ENCODE measurements at places on chromosomes 3 and 15. TPM values are rescaled to one million over a fixed set of nuclear protein-coding genes. Genes with fewer than 3 reads are reported as not detected.

DNA sequence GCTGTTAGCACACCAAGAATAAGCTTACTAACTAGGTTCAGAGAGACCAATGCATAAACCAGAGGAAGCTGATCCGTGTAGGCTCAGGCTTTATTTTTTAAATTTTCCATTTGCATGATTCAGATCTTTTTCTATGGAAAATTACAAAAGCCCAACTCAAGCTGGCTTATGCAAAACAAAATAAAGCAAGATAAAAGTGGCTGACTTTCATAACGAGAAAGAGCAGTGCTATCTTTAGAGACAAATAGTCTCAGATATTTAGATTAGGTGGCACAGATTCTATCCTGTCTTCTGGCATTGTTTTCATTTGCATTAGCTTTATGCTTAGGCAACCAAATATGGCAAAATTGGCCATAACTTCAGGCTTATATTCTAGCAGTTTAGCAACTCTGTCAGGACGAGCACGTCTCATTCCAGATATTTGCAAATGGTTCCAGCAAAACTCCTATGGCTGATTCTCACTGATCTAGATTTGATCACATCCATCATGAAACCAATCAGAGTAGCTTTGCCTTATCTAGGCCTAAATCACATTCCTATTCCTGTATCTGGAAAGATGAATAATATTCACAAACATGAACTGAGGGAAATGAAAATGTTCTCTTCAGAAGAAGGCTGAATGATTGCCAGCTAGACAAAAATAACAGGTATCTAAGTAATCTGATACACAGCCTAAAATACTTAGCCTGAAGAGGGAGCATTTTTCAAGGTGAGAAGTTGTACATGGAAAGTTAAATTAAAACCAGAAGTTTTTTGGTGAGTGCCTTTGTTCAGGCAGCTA is 216.4 kb upstream of the DPPA4 start:
- no peak for DNase-seq

Gene SLC28A2
- not detected for polyA plus RNA-seq

Gene GOLGA6L4
- 2.0 TPM for polyA plus RNA-seq

Gene ITPKA
- polyA plus RNA-seq: 2.0 TPM

Gene GADL1
- polyA plus RNA-seq: not detected

GRCh38 chr3:143224716-143225115 is 105.1 kb downstream of the CHST2 start:
- no peak for DNase-seq

- no peak for DNase-seq
Measured at GRCh38 chr3:71172189-71172588, 411.3 kb downstream of the FOXP1 start.

GRCh38 chr15:40554161-40554525 is 10.7 kb downstream of the CCDC32 start:
- DNase-seq: no peak

Gene DOCK3
- 0.66 TPM for polyA plus RNA-seq

DNA sequence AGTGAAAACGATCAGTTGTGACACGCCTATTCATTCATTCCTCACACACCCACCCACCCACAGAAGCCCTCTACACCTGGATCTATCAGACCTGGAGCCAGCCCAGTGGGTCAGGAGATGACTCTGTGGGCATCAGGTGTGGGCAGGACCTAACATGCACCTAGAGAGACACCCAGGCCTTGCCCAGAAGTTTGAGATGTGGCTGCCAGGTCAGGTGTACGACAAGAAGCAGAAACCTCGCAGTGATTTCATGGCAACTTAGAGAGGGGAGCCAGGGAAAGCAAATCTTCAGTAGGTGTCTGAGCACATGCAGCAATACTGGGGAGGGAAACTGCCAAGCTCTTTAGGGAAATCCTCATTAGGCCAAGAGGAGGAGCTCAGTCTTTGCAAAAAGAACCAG is 264.7 kb upstream of the ROPN1 start:
- no peak for DNase-seq

- DNase-seq: no peak
Measured at GRCh38 chr15:98292442-98293240, 332.1 kb downstream of the ARRDC4 start.

- DNase-seq: no peak
Measured at GRCh38 chr15:72784456-72784876, 908 bp upstream of the ADPGK start.

GRCh38 chr3:160754371-160754854 is 1.6 kb upstream of the PPM1L start:
- peak; percentile 43 for DNase-seq

GRCh38 chr3:126396536-126396935 is 1.8 kb downstream of the CFAP100 start:
- no peak for DNase-seq

Gene CDC25A
- 0.32 TPM for polyA plus RNA-seq

DNA sequence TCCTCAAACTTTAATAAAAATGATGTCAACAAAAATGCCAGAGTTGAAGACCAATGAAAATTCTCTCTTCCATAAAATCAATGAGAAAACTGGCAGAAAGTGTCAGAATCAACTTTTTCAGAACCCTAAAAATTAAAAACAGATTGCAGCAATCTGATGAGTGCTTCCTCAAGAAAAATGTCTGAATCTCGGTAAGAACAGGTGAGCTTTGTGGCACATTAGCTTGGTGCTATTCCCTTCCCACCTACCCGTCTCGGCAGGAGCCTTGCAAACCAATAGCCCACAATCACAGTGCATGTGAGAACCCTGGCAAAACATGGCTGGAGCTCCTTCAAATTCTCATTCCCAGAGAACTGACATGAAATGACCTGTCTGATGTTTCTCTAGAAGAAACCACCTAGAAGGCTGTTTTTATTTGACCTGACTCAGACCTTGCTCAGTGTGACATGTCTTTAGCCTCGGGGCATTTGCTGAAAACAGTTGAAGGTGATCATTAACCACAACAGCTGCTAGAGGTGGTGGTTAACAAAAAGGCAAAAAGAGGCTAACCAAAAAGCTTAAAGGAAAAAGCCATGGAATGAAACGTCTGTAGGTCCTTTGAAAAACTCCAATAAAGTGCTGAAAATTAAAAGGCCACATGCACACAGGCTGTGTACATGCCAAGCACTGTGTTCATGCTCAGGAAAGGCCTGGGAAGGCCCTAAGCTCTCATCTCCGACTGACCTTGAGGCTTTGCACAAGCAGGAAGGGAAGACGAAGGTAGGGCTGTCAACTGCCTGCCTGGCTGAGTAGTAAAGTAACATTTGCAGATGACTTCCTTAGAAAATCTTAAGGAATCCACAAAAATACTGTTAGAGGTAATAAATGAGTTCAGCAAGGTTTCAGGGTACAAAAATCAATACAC is 253.0 kb upstream of the NSMCE3 start:
- no peak for DNase-seq

DNA sequence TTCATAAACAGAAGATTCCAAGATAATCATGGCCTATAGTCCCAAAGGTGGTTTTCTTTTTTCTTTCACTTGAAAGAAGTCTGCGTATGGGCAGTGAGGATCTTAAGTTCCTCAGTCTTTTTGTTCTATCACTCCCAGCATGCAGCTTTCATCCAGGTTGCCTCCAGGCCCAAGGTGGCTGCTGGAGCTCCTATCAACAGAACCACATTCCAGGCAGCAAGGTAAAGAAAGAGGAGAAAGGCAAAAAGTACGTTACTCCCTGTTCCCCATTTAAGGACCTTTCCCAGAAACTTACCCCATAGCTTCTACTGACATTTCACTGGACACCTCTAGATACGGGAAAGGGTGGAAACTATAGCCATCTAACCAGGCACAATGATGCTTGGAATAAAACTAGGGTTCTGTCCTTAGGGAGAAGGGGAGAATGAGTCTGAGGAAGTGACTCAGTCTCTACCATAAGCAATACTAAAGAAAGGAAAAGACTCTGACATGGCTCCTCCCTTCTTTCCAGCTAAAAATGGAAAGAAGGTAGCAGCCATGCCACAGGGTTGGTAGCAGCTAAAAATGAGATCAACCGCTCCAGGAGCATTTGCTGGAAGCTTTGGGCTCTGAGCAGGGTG is 313.9 kb upstream of the NR2E3 start:
- DNase-seq: no peak

DNA sequence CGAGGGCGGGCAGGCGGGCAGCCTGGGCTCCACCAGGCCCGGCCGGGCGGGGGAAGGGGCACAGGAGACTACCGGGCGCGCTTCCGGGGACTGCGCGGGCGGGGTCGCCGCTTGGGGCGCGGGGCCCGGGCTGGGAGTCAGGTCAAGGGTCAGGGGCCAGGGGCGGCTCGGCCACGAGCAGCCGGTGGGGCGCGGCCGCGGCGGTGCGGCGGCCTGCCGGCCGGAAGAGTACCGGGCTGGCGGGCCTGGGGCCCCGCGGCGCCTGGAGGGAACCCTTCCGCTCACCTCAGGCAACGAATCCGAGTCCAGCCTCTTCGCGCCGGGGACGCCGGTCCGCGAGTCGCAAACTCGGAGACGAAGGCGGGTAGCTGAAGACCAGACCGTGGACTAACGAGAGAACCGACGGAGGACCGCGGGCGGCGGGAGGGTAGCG is 225 bp downstream of the RHOA start:
- DNase-seq: no peak

GRCh38 chr15:78072080-78072892 is 5.2 kb downstream of the TBC1D2B start:
- DNase-seq: no peak

- DNase-seq: no peak
Measured at GRCh38 chr15:31277335-31278060, 49.1 kb upstream of the KLF13 start.

DNA sequence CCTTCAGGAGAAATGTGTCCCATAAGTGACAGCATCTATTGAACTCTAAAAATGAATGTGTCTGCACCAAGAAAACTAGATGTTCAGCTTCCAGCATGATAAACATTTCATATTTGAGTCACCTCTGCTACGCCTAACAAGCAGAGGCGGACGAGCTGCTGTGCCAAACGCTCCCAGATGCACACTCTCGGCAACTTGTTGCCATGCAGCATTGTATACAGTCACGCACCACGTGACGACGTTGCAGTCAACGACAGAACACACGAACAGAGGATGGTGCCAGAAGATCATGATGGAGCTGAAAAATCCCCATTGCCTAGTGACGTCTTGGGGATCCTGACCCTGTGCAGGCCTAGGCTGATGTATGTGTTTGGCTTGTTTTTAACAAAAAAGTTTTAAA is 137.5 kb downstream of the XXYLT1 start:
- DNase-seq: no peak

- DNase-seq: no peak
Measured at GRCh38 chr3:131708241-131708640, 205.5 kb upstream of the MRPL3 start.

Gene PDZRN3
- polyA plus RNA-seq: 98.0 TPM

GRCh38 chr3:12253516-12254343 is 35.1 kb upstream of the PPARG start:
- DNase-seq: no peak

Gene FBXO40
- polyA plus RNA-seq: not detected

Gene P2RY14
- 4.7 TPM for polyA plus RNA-seq

- DNase-seq: no peak
Measured at GRCh38 chr3:160052385-160053047, 63.9 kb downstream of the IL12A start.

Gene NRROS
- polyA plus RNA-seq: 7.2 TPM

- no peak for DNase-seq
Measured at GRCh38 chr15:40956541-40956982, 3.3 kb downstream of the CHAC1 start.

DNA sequence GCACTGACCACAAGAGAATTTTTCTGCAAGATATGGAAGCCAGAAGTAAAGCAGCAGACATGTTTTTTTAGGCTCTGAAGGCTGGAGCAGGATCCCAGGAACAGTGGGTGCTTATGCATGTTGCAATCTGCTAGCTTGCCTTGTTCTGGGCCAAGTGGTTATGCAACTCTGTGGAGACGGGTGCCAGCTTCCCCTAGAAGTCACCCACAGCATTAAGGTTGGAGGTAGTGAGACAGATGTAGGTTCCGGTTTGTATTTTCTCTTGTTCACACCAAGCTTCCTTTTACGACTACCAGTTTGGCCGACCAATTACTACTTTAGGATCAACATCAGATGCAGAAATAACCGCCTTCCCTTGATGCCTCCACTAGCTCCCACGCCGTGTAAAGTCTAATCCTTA is 11.1 kb downstream of the DPH3 start:
- DNase-seq: no peak

DNA sequence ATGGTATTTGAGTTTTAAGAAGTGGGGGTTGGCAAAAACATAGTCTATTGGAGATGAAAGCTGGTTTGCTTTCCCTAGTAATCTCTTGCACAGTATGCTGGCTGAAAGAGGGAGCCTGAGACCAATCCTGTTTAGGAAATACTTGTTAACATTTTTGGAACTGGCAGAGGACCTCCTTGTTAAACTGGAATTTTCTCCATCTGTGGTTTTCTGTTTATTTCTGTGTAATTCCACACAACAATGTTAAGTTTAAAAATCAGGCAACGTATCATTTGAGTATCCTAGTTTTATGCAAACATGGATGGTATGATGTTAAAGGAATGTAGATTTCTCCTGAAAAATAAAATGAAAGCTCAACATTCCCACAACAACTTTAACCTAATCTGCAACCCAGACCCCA is 536.0 kb upstream of the TBL1XR1 start:
- no peak for DNase-seq

DNA sequence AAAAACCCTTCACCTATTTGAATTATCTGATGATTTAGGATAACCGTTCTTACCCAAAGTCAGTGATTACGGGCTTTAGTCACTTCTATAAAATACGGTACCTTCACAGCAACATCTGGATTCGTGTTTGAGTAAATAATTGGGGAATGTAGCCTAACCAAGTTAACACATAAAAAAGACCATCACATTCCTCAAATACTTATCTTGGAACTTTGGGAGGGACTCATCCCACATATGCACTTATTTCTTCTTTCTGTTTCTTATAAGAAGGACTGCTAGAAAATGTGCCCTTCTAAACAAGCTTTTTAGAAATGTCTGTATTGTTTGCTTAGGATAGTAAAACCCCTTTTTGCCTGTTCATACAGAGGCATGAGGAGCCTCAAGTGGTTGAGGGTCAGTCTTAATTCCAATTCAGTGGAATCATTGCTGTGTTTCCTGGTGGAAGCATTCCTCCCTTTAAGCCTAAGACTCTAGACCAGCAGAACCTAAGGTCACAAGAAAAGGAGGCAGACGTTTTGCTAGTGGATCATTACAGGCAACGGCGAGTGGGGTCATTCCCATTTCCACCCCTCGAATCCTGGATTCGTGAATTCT is 67.5 kb downstream of the TMEM44 start:
- DNase-seq: no peak

GRCh38 chr3:168455814-168456213 is 360.1 kb upstream of the GOLIM4 start:
- no peak for DNase-seq

Gene IQCF2
- not detected for polyA plus RNA-seq

- no peak for DNase-seq
Measured at GRCh38 chr3:150227839-150228238, 180.3 kb upstream of the TSC22D2 start.

DNA sequence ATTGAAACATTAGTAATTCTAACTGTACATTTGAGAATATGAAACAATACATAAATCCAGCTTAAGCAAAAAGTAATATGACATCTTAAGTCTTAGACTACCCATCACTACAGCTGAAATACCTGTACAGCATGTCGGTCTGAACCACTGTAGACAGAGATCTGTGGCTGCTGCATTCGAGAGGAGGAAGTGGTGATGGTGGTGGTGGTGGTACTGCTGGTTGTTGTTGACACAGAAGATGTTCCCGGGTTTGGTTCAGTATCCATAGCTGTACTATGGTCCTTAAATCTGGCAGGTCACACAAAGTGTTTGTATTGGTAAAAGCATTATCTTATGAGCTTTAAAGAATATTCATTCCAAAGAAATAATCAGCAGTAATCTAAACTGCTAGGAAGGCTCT is 2.9 kb downstream of the PHC3 start:
- no peak for DNase-seq
